ENCODE measurements at places on chromosomes 12 and 14.

- DNase-seq = no peak
These were observed 123.4 kb downstream of the DICER1 start for GRCh38 chr14:95033682-95034632.

DNA sequence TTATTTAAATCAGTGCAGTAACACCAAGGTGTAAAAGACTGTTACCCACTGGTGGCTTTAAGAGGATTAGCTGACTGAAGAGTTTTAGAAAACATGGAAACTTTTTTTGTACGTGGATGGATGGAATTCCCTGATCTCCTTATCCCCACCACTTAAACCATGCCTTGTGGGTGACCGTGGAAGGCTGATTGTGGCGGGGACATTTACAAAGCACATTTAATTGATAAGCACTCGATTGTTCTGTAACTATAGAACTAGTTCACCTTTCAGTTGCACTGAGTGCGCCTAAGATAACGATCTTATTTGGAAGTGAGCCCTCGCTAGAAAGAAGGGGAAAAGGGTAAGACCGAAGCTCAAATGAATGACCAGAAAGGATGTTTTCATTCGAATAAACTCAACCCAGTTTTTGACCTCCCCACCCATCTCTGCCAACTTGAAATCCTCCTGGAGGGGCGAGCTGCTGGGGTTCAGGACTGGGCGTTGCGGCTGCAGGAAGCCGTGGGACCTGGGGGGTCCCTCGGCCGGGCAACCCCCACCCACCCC lies 688 bp upstream of the RASSF3 start:
- DNase-seq = peak; percentile 31

DNA sequence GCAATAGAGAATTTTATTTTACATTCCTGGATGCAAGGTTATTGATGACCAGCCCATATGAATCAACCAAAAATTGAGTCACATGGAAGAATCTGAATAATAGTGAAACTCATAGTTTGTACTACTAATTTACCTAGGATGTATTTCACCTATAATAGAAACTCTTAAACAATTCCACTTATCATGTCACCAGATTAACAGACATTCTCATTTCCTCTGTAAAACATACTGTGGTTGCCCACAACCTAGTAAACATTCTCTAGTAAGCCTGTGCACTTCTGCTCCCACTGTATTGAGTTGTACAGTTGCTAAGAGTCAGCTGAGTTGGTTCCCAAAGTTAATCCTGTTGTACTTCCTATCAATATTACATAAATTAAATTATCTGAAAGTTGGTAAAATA lies 196.6 kb upstream of the TMTC1 start:
- peak; percentile 24 for DNase-seq

DNA sequence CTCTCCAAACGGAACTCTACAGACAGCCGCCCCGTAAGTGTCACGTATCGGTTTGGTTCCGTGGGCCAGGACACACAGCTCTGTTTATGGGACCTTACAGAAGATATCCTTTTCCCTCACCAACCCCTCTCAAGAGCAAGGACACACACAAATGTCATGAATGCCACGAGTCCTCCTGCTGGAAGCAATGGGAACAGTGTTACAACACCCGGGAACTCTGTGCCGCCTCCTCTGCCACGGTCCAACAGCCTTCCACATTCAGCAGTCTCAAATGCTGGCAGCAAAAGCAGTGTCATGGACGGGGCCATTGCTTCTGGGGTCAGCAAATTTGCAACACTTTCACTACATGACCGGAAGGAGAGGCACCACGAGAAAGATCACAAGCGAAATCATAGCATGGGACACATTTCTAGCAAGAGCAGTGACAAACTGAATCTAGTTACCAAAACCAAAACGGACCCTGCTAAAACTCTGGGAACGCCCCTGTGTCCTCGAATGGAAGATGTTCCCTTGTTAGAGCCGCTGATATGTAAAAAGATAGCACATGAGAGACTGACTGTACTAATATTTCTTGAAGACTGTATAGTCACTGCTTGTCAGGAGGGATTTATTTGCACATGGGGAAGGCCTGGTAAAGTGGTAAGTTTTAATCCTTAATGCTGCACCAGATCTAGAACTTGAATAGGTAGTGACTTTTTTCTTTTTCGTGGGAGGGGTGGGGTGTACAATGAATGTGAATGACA lies 69.7 kb downstream of the WDR20 start:
- DNase-seq = no peak

- no peak for DNase-seq
These were observed 227.7 kb downstream of the BCAT1 start for GRCh38 chr12:24721191-24721590.

- no peak for DNase-seq
These were observed 71.2 kb downstream of the SLC2A13 start for GRCh38 chr12:40034712-40035111.

DNA sequence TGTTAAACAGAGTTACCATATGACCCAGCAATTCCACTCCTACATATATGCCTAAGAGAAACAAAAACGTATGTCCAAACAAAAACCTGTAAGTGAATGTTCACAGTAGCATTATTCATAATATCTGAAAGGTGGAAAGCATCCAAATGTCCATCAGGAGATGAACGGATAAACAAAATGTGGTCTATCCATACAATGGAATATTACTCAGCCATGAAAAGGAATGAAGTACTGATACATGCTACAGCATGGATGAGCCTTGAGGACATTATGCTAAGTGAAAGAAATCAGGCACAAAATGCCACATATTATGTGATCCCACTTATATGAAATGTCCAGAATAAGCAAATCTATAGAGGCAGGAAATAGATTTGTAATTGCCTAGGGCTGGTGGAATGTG lies 16.8 kb downstream of the MOK start:
- no peak for DNase-seq

DNA sequence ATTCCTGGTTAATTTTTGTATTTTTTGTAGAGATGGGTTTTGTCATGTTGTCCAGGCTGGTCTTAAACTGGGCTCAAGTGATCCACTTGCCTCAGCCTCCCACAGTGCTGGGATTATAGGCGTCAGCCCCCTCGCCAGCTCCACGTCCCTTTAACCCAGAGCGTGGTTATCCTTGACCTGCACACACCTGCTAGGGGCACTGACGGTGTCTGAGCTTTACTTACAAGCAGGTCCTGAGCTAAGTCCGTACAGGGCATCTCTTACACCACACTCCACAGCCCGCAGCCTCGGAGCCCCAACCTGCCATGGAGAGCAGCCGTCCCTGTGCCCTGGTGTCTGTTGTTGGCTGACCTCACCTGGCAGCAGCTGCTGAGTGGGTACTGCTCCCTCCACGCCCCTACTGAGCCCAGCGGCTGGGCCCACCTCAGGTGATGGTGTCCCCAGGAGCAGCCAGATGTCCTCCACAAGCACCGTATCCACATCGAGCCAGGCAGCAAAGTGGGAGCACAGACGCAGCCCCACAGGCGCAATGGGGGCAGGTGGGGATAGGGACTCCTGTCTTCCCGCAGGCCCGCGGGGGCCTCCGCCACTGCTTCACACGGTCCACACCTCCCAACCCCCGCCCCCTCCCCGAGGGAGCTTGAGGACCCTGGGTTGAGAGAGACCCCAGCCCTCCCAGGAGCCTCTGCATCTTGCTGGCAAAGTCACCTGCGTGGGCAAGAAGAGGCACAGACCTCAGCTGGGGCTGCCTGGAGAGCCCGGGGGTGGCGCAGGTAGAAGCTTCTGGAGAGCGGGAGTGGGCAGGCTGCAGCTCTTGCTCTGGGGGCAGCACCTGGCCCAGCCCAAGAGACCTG lies 325.4 kb upstream of the SFSWAP start:
- no peak for DNase-seq

DNA sequence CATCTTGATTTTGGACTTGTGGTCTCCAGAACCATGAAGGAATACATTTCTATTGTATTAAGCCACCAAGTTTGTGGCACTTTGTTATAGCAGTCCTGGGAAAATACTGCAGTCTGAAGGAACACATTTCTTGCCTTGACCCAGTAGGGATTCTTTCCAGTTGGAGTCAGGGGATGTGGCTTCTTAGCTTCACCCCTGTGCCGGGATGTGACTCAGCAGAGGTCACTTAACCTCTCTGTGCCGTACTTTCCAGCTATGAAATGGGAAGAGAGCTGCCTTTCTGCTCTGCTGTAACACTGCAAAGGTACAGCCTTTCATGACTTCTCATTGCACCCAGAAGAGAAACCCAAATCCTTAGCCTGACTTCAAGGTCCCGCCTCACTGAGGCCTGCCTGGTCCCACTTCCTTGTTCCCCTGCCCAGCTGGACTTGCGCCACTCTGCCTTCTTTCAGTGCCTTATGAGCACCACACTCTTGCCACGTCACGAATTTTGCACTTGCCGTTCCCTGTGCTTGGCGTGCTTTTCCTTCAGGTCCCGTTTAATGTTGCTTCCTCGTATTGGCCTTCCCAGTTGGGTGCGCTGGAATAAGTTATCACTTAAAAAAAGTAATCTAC lies 24.2 kb downstream of the CHST11 start:
- DNase-seq = no peak

DNA sequence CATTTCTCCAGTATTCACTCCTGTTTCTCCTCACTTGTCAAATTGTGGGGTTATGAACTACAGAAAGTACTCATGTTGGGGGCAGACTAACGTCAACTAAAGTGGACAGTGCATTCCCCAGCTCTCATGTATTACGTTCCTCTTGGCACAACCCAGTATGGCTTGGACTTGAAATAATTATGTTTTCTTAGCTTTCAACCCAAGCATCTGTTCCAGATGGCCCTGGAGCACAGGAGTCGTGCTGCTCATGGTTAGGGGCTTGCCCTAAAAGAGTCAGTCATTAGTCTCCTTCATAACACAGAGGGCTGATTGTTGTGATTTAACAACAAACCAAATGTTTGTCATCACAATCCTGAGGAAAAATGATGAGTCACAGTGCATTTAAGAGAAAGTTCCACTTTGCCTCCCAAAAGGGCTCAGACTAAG lies 154.4 kb downstream of the RPAP3 start:
- no peak for DNase-seq

GRCh38 chr12:32039917-32040575 lies 66.6 kb upstream of the BICD1 start:
- no peak for DNase-seq

All from MM.1S (cell line).